ENCODE measurements at places on chromosomes 7 and 10.

DNA sequence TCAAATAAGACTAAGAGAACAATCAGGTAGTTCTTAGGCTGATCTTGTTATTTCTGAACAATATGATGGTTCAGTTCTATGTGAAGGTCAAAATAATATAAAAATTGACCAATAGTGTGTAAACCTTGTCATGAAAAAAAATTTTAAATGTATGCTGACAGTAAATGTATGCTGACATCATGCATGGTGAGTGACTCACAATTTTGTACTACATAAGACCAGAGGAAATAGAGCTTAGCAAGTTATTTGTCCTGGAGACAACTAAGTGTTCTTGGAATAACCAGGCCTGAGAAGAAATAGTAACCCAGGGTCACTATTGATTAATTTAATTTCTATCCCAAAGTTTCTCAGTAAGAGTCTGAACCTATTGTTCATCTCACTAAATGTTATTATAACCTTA is 182.2 kb upstream of the PCDH15 start:
- DNase-seq = no peak

GRCh38 chr7:27183682-27184336 is 1.2 kb downstream of the HOXA11 start:
- no peak for DNase-seq

- DNase-seq = no peak
These were observed 152.0 kb downstream of the SVIL start for GRCh38 chr10:29482591-29483431.

GRCh38 chr7:115078851-115079250 is 157.0 kb downstream of the MDFIC start:
- no peak for DNase-seq

DNA sequence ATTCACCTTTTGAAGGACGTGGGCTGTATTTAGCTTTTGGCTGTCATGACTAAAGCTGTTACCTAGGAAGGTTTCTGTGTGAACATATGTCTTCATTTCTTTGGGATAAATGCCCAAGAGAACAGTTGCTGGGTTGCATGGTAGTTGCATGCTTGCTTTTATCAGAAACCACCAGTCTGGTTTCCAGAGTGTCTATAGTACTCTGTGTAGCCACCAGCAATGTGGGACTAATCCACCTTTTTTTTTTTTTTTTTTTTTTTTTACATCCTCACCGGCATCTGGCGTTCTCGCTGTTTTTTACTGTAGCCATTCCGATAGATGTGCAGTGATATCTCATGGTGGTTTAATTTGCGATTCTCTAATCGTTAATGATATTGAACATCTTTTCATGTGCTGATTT is 297.8 kb downstream of the SDK1 start:
- no peak for DNase-seq

GRCh38 chr10:129614341-129614740 is 147.3 kb downstream of the MGMT start:
- DNase-seq = no peak

GRCh38 chr7:41655426-41655825 is 47.5 kb downstream of the INHBA start:
- no peak for DNase-seq

DNA sequence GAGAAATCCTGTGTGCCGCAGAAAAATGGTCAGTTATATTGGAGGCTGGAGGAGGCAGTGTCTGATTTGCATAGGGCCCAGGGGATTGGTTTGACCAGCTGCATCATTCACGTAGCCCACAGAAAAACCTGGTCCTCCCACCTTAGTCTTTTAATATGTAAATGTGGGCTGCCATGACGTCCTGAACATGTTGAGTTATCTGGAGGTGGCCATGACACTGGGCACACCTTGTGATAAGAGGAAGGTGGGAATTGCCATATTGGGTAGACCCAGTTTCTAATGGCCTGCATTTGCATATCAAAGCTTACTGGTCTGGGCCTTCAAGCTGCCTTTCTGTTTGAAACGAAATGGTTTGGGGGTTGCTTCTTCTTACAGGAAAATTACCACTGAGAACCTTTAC is 162.2 kb downstream of the AHR start:
- DNase-seq = no peak

DNA sequence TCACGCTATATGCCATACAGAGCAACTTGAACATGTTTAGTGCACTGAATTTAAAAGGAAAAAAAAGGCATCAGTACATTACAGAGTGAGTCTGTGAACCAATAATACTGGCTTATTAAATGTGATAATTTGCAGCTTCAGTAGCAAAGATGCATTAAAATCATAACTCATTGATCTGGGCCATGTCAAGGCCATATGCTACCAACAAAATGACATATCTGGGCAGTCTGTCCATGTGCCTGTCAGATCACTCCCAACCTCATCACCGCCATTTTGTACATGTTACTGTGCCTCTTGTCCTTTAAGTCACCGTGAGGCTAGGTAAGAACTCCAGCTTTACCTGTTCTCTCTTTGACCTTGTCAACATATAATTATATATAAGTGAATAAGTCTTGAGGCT is 307.4 kb upstream of the LRGUK start:
- DNase-seq = no peak

DNA sequence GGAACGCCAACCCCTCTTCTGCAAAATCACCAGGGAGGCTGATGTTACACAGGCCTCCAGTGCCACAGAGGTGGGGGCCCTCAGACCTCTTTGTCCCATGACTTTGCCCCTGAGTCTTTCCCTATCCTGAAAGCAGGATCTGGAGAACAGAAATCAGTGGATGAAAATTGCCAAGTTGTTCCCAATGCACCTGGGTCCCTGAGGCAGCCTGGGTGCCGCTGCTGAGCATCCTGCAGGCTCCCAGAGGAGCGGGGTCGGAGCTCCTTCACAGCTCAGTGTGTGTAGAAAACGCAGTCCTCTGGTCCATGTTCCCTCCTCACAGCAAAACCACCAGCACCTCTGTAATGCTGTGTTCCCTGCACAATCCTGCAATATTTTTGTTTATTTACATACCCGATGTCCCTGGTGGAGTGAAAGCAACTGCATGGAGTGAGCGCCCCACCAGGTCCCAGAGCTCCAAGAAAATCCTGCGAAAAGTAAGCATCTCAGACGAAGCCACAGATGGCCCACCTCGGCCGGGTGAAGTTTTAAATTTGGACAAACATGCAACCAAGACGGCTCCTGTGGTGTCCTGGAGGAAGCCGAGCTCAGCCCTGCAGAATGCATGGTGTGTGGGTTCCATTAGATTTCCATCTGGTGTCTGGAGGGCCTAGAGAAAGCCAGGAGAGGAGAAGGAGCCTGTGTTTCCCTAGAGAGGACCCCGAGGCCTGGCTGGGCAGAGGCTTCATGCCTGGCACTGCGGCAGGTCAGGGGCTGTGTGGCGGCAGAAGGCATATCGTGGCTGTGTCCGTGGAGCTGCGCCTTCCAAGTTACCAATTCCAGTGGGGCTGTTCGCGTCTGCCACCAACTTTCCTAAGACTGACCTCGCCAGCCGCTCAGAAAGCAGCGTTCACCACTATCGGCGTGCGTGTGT is 235.2 kb downstream of the WDR37 start:
- DNase-seq = no peak

GRCh38 chr7:5546626-5547025 is 123.0 kb upstream of the TNRC18 start:
- no peak for DNase-seq

DNA sequence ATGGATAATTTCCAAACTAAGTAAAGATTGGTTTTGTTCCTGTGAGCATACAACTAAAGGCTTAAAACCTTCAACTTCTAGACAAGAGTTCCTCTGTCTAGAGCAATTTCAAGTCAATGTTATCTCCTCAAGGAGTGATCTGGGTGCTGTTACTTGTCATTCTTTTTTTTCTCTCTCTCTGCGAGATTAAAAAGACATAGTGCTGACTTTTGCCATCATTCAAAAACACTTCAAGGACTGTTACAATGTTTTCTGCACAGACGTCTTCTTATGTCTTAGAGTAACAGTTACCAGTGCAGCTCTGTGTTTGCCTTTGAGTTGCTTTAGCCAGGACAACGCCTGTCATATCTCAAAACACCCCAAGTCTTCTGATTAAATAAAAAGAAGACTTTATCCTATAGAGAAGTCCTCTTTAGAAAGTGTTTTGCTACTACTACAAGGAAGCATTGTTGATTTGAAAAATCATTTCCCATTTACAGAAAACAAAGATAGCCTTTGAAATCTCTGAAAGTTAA is 263.5 kb upstream of the FERD3L start:
- no peak for DNase-seq

DNA sequence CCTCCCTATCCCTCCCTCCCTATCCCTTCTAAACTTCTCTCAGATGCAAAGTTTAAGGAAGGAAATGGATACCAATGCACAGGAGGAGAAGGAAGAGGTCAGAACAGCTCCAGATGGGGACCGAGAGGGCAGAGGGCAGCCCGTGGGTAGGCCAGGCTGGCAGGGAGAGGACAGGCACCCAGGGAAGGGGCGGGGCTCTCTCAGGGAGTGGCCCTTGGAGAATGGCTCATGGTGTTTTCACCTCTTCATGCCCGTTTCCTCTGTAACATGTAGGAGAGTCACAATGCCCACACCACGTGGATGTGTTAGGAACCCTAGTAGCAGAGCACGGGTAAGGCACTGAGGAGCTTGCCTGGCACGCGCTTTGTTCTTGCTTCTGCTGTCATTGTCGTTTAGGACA is 264.5 kb downstream of the CELF2 start:
- no peak for DNase-seq

- DNase-seq = no peak
These were observed 34.4 kb downstream of the ASB4 start for GRCh38 chr7:95520136-95520535.

DNA sequence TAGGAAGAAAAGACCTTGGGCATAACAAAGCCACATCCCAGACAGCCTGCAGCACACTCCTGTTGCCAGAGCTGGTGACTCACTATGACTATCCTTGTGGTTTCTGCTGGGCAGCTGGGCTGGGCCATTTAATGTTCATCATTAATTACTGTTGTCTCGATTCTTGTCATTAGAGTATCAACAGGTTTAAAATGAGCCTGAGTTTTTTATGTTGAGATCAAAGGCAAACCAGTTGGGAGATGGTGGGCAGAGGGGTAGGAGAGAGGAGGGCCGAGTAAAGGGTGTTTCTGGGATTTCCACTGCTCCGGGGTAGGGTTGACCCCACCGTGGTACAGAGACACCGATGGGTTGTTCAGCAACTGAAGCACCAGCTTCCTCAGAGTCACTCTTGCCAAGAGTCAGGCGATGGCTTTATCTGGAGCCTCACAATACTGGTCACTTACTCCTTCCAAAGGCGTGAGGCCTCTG is 128.7 kb upstream of the LYZL1 start:
- no peak for DNase-seq

- no peak for DNase-seq
These were observed 38.4 kb downstream of the SYPL1 start for GRCh38 chr7:106073701-106074100.

- DNase-seq = no peak
These were observed 69.0 kb downstream of the TCF7L2 start for GRCh38 chr10:113019096-113019495.

- no peak for DNase-seq
These were observed at the start of gene KLF14 for GRCh38 chr7:130733931-130734814. KLF14 (minus strand) TSS chr7:130734207; CDS start chr7:130734033, 174 bp downstream.

- DNase-seq = peak; percentile 31
These were observed 63.4 kb downstream of the VAX1 start for GRCh38 chr10:117074621-117075020.

DNA sequence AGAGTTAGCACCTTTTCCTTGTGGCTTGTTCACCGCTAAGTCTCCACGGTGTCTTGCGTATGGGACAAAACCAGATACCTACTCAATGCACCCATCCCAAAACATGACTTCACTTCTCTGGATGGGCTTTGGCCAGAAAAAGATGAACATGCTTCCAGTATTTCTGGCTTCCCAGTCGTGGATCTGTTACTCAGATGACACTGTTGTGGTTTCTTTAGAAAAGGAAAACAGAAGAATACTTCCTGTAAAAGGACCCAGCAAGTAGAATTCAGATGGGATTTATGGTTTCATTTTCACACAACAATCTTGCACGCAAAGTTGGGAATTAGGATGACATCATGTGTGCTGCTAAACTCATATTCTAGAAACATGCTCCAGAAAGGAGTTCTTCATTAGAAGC is 216.7 kb downstream of the ADAM12 start:
- DNase-seq = no peak

GRCh38 chr10:91552274-91553095 is 80.4 kb downstream of the PPP1R3C start:
- DNase-seq = no peak

DNA sequence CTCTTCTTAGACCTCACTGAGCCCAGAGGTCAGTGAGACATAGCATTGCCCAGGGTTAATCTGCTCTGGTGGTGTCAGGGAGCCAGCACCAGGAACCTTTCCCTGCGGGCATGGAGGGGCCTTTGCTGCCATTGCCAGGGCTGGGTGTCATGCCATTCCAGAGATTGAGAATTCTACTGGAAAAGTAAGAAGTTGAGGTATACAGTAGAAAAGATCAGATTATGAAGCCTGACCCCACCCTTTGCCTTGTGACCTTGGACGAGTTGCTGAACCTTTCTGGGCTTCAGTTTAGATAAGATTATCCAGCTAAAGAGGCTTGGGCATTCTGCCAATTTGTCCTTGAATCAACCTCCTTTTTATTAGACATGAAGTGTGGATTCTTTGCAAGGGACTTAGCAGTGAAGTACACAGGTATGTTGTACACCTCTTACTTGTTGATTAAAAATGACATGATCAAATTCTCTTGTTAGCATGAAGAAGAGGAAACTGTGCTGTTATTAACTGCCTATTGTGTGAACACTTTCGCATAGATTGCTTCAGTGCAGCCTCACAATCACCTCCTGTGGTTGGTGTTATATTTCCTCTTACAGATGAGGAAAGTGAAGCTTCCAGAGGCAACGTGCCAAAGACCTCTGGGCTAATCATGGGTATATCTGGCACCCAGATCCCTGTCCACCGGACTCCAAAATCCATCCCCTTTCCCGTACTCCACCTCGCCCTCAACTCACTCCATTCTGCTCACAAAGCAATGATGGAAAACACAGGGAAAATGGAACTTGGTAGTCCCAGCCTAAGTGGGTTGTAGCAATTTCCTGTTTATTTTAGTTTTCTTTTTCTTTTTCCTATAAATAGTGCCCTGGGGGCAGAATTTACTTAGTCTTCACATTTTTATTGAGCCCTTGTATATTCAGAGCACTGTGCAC is 151.3 kb downstream of the CAMK1D start:
- peak; percentile 39 for DNase-seq

GRCh38 chr10:13039761-13040160 is 38.2 kb upstream of the CCDC3 start:
- no peak for DNase-seq

Measured in LNCaP clone FGC (cell line).